ENCODE measurements at places on chromosomes 7 and 10. TPM values are rescaled to one million over a fixed set of nuclear protein-coding genes. Genes with fewer than 3 reads are reported as not detected.

The SLC25A13 gene
- 4.0 TPM for total RNA-seq

The PDE6C gene
- total RNA-seq, result not detected

The LEP gene
- not detected for total RNA-seq

The SPDYE1 gene
- not detected for total RNA-seq

The CLIP2 gene
- total RNA-seq, result 1.6 TPM

The PCGF6 gene
- total RNA-seq, result 10.6 TPM

The WDFY4 gene
- total RNA-seq, result 0.29 TPM

- DNase-seq, result peak; percentile 81
Measured at GRCh38 chr10:119655566-119656001, 4.4 kb downstream of the BAG3 start.

DNA sequence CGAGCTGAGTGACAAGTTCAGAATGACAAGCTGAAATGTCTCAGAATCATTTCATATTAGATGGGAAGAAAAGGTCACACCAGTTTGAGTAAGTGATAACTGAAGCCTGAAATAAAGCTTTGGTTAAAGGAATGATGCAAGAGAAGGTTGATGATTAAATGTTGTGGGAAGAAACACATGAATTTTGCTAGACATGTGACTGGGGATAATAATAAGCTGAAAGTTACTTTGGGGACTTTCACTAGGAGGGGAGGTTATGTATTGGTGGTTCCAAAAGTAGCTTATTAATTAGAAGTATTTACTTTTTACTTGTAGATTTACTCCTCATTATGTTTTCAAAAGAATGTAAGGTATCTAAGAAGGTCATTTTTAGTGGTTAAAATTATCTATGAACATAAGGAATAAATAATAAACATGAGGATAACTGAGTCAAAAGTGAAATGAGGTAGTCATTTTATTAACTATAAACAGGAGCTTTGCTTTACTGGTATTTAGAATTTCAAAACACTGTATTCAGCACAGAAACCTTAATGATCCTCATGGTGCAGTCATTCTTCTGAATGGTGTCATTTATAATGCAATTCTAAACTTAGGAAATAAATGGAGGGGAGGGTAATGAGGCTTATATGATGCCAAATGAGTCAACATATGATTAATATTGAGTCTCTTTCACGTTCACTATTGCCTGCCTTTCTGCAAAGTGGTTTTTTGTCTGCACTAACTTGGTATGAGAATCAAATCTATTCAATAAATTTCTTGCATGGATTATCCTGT lies 63.7 kb downstream of the PRKG1 start:
- no peak for DNase-seq

- no peak for DNase-seq
Measured at GRCh38 chr10:67815571-67816059, 22.4 kb downstream of the DNAJC12 start.

DNA sequence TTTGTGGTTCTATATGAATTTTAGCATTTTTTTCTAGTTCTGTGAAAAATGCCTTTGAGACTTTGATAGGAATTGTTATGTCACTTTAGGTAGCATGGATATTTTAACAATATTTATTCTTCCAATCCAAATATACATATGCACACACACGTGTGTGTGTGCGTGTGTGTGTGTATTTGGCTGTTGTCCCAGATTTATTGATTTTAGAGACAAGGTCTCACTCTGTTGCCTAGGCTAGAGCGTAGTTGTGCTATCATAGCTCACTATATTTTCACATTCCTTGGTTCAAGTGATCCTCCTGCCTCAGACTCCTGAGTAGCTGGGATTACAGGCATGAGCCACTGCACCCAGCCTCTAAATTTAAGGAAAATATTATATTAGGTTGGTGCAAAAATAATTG lies 162.5 kb upstream of the TRIM24 start:
- no peak for DNase-seq

GRCh38 chr10:11448190-11448544 lies 163.3 kb downstream of the USP6NL start:
- DNase-seq, result no peak

- DNase-seq, result no peak
Measured at GRCh38 chr10:33309406-33309805, 25.1 kb downstream of the NRP1 start.

DNA sequence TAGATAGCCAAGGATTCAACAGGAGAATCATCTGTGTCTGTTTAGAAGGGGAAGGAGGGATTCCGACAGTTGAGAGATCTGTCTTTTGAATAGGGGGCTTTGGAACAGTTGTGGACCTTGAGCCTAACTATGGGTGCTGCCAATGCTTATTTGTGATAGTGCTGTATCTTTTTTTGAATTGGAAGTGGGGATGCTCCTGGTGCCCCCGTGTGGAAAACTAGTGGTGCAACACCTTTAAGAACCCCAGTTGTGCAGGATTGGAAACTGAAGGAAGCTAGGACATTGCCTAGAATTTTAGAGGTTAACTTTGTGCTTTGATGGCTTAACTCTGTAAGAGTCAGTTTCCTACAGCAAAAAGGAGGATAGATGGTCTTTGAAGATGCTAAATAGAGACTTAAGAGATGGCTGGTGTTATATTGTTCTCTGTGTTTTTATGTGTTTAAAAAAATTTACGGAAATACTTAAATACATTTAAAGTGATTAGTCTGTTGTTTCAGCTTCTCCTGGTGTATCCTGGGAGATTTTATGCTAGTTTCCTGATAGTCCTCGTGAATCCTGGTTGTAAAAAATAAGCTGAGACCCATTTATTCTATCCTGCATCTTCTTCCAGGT lies 69.3 kb downstream of the AP3M1 start:
- peak; percentile 56 for DNase-seq

DNA sequence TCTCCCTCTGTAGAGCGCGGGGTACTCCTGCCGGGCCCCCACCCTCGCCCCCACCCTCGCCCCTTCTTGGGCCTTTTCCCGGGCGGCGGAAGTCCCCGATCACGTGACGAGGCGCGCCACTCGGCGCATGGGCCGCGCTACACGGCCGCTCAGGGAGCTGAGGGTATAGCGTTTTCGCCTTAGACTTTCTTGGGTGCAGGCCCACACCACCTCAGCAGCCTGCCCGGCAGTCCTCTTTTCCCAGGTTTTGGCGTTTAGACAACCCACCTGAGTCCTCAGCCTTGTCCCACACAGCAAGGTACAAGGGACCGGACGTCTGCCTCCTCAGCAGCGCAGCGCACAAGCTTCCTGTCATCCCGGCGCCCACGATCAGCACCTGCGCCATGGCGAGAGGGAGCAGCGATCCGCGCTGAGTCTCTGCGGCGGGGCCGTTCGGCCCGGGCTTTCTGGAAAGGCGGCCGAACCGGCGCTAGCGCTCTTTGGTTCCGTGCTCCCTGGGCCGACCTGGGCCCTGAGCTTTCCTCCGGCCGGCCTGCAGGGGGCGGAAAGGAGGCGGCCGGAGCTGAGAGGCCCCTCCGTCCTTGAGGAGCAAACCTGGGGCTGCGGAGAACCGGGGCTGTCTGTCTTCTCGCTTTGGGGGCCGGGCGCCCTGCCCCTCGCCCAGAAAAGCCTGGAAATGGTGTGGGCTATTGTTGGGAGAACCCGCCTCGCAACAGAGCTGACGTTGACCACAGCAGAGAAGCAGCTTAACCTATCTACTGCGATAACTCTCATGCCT lies at the start of gene RNLS:
RNLS (minus strand) TSS at position 513 of the 778 bp plus-strand sequence.
- DNase-seq, result peak; percentile 76

GRCh38 chr7:90857603-90858002 lies 261.5 kb downstream of the CDK14 start:
- no peak for DNase-seq

DNA sequence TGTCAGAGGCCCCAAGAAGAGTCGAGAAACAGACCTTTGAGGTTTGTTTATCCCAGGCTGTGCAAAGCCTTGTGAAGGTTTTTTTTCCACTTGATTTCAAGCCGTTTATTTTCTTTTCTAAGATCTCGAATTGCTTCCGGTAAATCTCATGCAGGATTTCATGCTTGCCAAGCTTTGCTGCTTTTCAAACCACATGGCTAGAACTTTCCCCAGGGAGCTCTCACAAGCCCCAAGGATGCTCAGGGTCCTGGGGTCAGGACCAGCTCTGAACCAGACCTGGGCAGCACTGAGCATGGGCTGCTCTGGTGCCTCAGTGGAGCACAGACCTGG lies 48.0 kb upstream of the AQP1 start:
- no peak for DNase-seq

- no peak for DNase-seq
Measured at GRCh38 chr10:94358480-94358879, 4.3 kb downstream of the NOC3L start.

DNA sequence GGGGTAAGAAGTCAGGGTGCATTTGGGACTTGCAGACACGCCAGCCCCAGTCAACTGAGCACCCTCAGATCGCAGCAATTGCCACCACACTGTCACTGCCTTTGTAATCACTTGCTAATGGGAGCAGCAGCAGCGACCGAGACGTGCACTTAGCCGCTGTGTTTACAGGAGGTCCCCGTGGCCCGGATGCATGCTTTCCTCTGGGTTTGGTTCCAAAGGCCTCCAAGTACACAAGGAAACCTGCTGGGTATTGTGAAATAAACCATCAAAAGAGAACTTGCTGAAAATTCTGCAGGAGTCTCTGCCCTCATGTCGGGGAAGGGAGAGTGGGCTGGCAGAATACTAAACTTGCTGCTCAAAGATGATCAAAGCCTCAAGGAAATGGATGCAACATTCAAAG lies 341.7 kb downstream of the DNAJB6 start:
- DNase-seq, result no peak

- no peak for DNase-seq
Measured at GRCh38 chr10:20988357-20988983, 91.4 kb upstream of the NEBL start.

DNA sequence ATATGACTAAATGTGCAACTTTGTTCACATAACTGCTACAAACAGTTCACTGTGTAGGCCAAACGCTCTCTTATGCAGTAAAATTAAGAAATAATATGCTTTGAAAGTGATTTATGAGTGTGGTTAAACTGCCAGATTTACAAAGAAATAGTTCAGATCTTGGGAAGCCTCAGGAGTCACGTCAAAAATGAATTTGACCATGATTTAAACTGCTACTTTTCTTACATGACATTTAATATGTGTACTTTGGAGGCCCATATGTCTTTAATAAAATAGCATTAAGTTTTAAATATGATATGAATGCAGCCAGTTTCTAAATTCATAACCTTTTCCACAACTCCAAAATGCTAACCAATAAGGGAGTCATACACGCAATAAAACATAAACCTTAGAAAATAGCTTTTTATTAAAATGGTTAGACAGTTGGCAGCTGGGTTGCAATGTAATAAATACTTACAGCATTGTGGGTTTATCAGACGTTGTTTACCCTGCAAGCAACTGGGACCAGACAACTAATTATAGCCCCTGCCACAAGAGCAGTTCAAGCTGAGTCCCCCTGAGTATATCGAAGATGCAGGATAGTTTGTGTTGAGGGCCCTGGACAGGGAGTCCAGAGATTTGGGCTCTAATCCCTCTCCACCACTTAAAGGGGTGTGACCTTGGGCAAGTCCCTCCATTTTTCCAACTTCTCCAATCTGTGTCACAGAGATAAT lies 640.4 kb downstream of the LRMDA start:
- DNase-seq, result no peak

GRCh38 chr7:24713039-24713793 lies 44.0 kb downstream of the GSDME start:
- DNase-seq, result no peak

GRCh38 chr7:40306596-40306995 lies 171.8 kb downstream of the SUGCT start:
- no peak for DNase-seq

GRCh38 chr10:113086282-113086681 lies 136.2 kb downstream of the TCF7L2 start:
- DNase-seq, result no peak

- no peak for DNase-seq
Measured at GRCh38 chr10:61662794-61663259, at the start of gene CABCOCO1. Gene CABCOCO1, plus strand, starts transcription at chr10:61662929. Its CDS starts 44 bp downstream, at chr10:61662973.

- DNase-seq, result no peak
Measured at GRCh38 chr10:79260811-79261740, 86.2 kb upstream of the PPIF start.

DNA sequence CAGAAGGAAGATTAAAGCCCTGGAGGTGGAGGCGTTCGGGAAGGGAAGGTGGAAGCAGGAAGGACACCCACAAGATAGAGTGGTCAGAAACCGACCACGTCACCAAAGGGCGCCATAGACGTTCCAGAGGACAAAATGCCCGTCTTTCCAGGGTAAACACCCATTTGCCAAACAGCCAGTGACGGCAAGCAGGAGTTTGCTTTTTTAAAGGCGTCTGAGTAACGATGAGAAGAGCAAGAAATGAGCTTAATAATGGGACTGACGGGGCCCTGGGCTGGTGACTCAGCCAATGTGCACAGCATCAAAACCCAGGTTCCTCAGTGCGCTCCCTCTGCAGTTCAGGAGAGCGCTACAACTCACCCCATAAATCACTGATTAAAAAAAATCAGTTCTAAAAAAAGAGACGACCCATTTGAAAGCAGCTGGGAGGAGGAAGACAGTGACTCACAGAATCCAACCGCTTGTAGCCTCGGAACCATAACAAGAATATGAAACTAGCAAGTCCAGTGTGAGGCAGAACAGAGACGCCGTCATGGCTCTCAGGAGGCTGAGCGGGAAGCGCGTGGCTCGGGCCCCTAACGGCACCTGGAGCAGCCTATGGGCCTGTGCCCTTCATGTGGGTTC lies 5.9 kb downstream of the DIP2C start:
- DNase-seq, result no peak

DNA sequence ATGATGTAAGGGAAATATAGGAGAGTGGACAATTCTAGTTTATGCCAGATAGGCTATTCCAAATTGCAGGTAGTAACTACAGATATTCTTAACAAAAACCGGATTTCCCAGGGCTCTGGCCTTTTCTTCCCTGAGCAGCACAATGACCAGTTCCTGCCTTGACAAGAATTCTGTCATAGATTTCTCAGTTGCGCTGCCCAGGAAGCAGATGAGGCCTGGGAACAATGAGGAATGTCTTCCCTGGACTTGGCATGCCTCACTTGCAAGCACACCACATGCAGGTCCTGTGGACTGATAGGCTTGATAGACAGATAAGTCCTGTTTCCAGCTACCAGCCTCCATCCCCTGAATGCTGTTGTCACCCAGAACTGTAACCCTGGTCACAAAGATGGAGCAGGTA lies 174.5 kb upstream of the PRSS58 start:
- no peak for DNase-seq

DNA sequence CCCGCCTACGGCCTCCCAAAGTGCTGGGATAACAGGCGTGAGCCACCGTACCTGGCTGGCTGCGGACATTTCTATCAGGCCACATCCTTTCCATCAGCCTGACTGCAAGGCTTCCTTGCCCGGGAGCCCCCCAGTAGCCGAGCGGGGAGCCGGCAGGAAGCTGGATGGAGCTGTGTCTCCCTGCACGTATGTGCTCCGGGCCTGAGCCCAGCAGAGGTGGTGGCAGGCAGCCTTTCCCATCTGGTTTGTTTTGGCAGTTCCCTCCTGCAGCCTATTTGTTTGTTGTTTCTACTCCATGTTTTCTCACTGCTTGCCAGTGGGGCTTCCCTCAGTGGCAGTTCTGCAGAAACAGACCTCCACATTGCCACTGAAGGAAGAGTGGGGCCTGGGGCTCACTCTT lies 5.4 kb downstream of the POP7 start:
- no peak for DNase-seq

- peak; percentile 45 for DNase-seq
Measured at GRCh38 chr7:42843205-42843800, 68.6 kb downstream of the C7orf25 start.
